Activated T-cell treated with anti-CD3 and anti-CD28 coated beads for 1 hour (primary cell): ENCODE measurements at places on chromosomes 12 and 14.

DNA sequence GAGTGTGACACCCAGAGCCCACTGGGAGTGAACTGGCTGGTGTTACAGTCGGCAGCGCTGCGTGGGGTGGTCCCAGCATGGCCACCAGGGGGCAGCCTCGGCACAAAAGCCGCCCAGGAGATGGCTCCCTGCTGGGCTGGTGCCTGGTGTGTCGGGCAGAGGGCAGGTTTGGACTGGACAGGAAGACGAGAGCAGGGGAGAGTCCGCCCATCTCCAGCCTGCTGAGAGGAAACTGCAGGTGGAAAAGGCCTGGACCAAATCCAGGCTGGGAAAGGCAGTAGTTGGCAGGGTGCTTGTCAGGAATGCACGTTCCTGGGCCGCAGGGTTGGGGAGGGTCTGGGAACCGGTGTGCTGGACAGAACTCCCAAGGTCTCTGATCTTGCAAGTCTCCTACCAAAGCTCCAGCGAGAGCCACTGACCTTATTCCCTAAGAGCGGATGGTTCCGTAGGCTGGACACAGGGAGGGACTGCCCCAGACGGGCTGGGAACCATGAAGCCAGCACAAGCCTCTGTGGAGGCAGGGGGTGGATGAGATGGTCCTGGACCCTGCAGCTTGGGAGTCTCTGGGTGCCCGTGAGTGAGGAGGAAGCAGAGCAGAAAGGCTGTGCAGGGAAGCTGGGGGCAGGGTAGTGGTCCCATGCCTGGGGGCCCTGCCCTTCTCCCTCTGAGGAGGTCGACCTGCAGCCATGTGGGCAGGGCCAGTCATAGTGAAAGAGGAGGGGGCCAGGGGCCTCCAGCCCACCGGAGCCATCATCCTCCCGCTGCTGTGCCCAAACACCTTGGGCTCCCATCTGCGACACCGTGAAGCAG lies 1.8 kb downstream of the AHNAK2 start:
- peak; percentile 88 for DNase-seq

- no peak for DNase-seq
Observed at GRCh38 chr12:112539221-112539620, 120.5 kb downstream of the PTPN11 start.

DNA sequence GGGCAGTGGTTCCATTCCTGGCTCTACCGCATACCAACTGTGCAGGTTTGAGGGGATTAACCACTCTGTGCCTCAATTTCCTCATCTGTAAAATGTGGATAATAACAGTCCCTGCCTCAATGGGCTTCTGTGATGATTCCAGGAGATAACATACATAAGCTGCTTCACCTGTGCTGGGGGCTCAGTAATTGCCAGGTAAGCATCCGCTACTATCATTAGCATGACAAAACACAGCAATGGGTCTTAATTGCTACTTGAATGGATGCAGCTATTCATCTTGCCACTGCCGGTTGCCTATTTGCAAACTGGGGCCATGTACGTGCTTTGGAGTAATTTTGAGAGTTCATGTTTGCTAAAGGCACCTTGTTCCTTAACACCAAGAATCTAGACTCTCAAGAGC lies 132.6 kb downstream of the TMEM132D start:
- DNase-seq, result no peak

DNA sequence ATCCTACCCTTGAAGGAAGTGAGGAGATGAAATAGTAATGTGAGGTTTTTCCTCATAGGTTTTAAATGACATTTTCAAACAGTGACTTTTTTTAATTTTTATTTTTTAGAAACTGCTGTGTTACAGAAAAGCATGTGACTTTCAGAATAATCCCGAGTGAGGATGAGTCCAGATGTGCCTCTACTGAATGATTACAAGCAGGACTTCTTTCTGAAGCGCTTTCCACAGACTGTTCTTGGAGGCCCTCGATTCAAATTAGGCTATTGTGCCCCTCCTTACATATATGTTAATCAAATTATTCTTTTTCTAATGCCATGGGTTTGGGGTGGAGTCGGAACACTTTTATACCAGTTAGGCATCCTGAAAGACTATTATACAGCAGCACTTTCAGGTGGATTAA lies 15.8 kb downstream of the PCNX4 start:
- no peak for DNase-seq

DNA sequence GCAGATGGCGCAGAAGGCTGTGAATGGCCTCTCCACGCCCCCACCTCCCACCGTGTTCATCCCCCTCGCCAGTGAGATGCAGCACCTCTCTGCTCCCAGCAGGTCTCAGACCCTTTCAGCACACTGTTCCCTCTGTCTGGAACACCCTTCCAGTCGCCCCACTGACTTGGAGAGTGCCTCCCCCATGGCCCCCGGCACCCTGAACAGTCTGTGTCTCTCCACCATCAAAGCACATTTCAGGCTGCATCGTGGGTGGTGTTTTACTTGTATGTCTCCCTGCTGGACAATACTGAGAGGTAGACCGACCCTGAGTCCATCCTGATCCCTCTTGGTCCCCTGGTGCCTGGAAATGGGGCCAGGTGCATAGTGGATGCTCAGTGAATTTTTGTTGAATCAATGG lies 34.9 kb downstream of the CACNA2D4 start:
- no peak for DNase-seq

GRCh38 chr12:31215518-31216232 lies 110.3 kb downstream of the SINHCAF start:
- DNase-seq, result no peak

- no peak for DNase-seq
Observed at GRCh38 chr12:25504744-25505143, 48.3 kb downstream of the LMNTD1 start.

- DNase-seq, result no peak
Observed at GRCh38 chr14:55715889-55716288, 135.9 kb downstream of the KTN1 start.

- no peak for DNase-seq
Observed at GRCh38 chr14:21534576-21534975, 8.4 kb upstream of the SALL2 start.

GRCh38 chr12:109729371-109729781 lies 15.8 kb downstream of the FAM222A start:
- no peak for DNase-seq

DNA sequence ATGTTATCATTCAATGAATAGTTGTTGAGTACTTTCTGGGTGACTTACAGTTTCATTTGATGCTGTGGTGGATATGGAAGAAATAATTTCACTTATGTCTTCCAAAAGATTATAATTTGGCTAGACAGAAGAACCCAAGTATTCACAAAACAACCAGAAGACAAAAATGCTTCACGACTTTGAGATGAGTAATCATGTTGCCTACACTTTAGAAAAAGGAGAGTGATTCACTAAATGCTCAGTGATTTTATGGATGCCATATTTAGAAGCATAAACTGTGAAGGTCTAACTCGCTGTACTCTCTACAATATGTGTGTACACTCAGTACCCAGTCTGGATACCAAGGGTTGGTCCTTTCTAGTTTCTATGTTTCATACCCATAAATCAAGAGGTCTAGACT lies 101.3 kb upstream of the E2F7 start:
- no peak for DNase-seq

- no peak for DNase-seq
Observed at GRCh38 chr12:49507139-49507538, 31.7 kb upstream of the KCNH3 start.

- no peak for DNase-seq
Observed at GRCh38 chr14:61932974-61933373, 170.8 kb downstream of the SNAPC1 start.

DNA sequence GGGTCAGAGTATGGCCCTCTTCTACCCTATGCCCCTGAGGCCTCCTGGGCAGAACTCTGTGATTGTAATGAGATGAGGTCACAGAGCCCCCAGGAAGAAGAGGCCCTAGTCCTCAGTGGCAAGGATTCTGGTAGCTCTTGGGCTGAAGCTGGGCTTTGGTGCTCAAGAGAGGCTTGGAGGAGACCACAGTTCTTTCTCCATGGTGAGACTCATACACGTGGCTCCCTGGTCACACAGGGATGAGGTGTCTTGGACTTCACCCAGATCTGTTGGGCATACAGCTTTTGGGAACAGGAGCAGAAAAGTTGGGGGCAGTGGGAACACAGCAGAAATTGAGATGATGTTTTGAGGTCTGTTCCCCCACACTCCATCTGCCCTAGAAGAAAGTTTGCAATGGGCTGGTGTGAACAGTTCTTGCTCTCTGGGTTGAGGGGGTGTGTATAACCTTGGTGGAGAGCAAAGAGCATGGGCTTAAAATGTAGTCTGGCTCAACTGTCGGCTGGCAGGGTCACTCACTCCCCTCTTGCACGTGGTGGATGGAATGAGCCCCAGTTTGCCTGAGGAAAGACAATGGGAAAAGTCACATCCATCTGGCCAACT lies at the start of gene KRT86:
Gene KRT86, plus strand, starts transcription at position 125 of the 600 bp plus-strand sequence. CDS start 27,272 bp downstream, outside the sequence.
- DNase-seq, result no peak

DNA sequence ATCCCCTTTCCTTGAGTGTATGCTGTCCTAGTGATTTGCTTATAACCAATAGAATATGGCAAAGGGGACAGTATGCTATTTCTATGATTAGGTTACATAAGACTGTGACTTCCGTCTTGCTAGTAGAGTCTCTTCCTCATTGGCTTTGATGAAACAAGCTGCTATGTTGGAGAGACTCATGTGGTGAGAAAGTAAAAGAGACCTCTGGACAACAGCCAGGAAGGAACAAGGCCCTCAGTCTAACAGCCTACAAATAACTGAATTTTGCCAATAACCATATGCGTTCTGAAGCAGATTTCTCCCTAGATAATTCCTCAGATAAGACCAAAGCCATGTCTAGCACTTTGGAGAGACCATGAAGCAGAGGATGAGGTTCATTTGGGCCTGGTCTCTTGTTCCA lies 134.5 kb upstream of the NAV3 start:
- no peak for DNase-seq

GRCh38 chr14:91415794-91416743 lies 1.6 kb downstream of the CCDC88C start:
- peak; percentile 48 for DNase-seq

DNA sequence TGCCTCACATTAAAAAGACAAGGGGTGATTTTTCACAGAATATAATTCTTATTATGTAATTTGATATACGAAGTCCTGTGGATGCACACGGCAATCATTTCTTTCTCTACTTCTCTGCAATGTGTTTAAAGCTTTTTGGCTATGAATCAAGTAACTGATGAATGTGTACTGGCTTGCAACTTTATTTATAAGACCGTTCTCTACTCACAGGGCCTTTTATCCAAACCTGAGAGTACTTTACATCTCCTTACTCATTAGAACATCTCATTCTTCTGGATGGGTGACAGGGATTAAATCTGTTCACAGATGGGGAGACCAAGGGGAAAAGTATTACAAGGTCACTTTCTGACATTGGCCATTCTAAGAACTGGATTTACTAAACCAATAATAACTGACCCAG lies 215.8 kb upstream of the DIO2 start:
- DNase-seq, result no peak

DNA sequence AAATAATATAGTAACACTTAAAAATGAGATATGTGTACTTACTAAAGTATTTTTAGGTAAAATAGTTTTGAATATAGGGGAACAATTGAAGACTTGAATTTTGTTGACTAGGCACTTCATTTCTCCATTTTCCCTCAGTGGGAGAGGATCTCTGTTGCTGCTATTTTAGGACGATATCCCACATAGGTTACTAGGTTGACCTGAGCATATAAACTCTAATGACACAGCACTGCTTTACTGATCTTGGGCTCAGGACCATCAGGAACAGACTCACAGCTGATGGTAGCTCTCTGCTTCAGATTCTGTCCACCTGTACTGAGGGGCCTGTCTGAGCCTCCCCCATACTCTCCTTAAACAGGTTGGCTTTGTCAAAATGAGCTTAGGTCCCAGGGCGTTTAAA lies 5.9 kb downstream of the NEDD1 start:
- DNase-seq, result no peak

DNA sequence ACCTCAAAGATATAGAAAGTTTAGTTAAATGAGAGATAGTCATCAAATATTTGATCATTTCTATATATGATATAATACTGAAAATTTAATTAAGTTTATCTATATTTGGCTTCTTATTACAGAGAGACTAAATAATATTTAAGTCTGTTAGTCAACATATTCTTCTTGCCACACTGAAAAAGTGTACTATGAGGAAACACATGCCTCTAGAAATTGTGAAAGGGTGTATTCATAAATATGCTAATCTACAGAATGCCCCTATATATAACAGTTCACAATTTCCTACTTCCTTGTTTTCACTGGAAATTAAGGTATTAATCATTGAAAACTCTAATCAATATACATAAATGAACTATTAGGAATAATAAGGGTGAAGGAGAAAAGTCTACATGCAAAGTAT lies 31.4 kb upstream of the ETV6 start:
- DNase-seq, result no peak

DNA sequence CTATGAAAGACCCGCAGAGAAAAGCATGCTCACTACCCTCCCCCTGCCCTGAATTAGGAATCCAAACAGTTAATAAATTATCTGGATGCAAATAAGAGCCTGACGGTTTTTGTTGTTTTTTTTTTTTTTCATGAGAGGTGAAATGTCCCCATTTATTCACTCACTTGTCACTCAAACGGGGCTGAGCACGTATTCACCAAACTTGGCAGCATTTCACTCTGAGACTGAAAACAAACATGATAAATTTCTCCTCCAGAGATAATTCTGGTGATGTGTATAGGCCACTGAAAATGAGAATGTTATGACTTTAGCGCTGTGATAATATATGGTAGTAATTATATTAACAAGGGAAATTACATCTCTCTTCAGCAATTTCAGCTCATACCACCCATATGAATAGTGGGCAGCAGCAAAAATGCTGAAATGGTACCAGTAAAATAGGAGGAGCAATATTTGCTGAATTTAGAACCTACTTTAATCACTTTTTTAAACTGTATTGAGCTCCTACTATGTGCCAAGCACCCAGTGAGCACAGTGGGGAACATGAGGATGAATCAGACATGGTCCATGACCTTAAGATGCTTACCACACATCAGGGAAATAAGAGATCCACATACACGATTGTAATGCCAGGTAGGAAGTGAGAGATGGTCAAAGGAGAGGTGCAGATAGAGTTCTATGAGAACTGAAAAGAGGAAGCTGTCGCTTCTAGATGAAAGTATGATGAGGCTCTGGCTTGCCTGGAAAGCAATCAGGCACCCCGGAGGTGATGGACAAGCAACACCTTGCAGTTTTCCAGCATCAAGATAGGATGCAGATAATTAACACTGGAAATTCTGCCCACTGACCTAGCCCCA lies 286.5 kb upstream of the TMPO start:
- no peak for DNase-seq

DNA sequence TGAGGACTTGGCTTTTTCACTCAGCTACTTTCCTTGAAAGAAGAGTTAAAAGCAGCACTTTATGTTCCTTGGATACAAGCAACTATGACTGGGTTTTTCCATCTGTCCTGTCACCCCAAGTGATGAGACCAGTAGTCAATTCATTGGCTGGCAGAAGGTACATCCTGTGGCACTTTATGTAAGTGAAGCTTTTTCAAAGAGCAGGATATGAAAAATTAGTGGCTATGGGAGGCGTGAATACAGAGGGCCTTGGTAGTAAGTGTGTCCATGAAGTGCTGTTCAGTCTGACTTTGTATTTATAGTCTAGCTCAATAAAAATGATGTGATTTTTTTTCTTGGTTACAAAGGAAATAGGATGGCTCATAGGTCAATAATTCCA lies 68.8 kb downstream of the DRAM1 start:
- no peak for DNase-seq

- no peak for DNase-seq
Observed at GRCh38 chr12:132249689-132250478, 79.5 kb downstream of the GALNT9 start.
